Activated CD4-positive, alpha-beta T cell treated with anti-CD3 and anti-CD28 coated beads, Interleukin-2, Interleukin-6, amounts not matched to agents 100 ng/mL and 50 ng/mL, durations not matched to agents 16 hours and 8 hours (primary cell): ENCODE measurements at places on chromosomes 13 and 19.

DNA sequence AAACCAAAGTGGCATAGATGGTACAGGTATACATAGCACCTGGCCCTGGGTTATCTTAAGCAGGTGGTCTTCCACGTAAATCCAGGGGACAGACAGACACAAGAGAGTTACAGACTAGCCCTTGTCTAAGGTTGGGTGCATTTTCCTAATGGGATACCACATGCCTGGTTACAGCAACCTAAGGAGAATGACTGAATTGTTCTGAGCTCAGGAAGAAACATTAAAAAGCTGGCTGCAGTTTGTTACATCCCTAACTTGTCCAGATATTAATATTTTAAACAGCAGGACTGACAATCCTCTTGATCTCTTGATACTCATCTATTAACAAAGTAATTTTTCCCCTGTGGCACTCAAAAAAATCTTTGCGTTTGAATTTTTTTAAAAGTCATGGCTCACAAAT lies 102.2 kb upstream of the SERP2 start:
- DNase-seq, result no peak

- DNase-seq, result no peak
Measured at GRCh38 chr13:87855553-87855952, 184.4 kb downstream of the SLITRK5 start.

DNA sequence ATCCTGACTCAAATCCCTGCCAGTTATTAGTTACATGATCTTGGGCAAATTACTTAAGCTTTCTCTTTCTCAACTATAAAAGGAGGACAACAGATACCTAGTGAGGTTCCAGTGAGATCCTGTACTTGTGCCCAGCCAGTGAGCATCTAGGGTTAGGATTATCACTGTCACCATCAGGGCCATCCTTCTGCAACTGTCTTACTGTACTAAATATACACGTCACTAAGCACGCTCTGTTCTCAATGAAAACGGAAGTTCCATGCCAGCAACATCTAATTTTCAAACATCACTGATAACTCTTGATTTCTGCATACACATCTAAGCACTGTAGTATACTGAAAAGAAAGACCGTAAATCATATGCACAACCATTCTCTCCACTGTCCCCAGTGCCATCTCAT lies 70.0 kb downstream of the FOXO1 start:
- no peak for DNase-seq

- DNase-seq, result no peak
Measured at GRCh38 chr13:50511877-50512341, 331.6 kb downstream of the DLEU7 start.

DNA sequence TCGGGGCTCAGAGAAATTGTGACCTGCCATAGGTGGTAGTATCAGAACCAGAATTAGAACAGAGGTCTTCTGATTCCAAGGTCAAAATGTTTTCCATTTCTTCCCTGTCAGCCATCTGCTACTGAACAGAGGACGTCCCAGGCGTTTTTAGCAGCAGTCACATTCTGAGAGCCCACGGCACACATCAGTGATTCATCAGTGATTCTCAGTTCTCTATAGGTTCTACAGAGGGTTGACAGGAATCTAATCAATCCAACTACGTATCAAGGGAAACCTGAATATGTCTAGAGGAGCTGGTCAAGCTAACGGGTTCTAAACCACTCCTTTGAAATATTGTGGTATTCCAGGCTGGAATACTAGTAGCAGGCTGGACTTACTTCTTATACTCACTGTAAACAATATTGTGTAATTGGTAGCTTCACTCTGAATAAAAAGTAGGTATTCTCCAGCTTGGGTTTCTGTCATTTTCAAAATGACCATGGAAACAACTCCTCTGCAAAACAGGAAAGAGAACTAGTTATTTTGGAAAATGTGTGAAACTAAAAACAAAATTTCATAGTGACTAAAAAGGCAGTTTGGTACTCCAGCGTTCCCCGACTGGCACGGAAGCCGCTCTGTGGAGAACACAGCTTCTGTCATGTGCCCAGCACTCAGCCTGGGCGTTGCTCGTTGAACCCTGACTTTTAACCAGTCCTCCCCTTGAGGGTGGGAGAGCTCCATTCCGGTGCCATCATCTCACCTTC lies 43.2 kb downstream of the FLT3 start:
- DNase-seq, result no peak

- no peak for DNase-seq
Measured at GRCh38 chr13:25469169-25469525, 97.4 kb downstream of the ATP8A2 start.

- DNase-seq, result no peak
Measured at GRCh38 chr19:55633861-55634260, 6.9 kb upstream of the ZNF580 start.

DNA sequence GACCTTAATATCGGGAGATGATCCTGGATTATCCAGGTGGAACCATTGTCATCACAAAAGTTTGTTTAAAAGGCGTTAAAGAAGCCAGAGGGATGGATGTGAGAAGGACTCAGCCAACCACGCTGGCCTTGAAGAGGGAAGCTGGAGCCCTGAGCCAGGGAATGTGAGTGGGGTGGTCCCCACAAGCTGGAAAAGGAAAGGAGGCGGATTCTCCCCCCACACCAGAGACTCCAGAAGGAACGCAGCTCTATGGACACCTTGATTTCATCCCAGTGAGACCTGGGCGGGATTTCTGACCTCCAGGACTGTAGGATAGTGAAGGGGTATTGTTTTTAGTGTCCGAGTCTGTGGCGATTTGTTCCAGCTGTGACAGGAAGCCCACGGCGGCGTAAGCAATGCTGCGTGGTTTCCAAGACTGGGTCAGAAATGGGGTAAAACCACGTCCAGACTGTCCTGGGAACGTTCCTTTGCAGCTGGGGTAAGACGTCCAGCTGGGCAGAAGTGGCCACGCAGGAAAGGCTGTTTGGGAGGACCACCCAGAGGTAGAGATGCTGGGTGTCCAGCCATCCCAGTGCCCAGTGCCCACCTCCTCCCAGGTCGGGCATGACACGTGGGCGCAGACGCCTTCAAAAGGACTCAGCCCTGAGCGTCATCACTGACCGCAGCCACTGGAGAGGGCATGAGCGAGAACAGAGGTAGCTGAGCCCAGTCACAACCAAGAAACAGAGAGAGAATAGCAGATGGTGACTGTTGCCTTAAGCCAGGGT lies 125.4 kb upstream of the USP29 start:
- no peak for DNase-seq
